ENCODE measurements at places on chromosomes 3 and 15.

- DNase-seq, result no peak
Measured at GRCh38 chr3:58434511-58434910, 879 bp upstream of the PDHB start.

DNA sequence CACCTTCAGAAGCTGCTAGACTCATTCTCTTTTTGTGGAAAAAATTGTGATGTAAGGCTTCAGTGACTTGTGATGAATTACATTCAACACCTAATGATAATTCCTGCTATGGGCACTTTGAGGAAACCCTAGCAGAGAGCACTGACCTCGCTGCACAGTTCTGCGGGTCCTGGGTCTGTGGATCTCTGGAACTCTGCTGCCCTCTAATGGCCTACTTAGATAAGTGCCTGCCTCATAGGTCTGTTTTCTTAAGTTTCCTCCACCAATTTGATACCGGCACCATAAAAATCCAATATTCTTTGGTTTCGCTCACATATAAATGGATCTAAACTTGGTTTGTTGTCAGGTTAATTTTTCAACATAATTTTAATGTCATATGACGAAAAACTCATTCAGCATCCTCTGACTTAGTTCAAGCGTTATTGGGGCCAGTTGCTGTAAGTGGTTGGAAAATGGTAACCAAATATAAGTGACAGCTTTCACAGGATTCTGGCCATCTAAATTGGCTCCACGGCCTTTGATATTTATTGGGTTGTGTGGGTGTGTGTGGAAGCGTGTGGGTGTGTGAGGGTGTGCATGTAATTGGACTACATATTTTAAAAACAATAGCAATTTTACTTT lies 10.4 kb downstream of the SLITRK3 start:
- no peak for DNase-seq

GRCh38 chr15:88484682-88485331 lies 17.3 kb downstream of the MRPS11 start:
- DNase-seq, result no peak

- DNase-seq, result no peak
Measured at GRCh38 chr3:128077202-128077624, 25.0 kb downstream of the SEC61A1 start.

GRCh38 chr15:24823473-24823872 lies 131.3 kb upstream of the SNRPN start:
- peak; percentile 62 for DNase-seq

- DNase-seq, result no peak
Measured at GRCh38 chr15:28125673-28126651, 26.8 kb upstream of the OCA2 start.

- no peak for DNase-seq
Measured at GRCh38 chr3:46843508-46843907, 19.7 kb downstream of the MYL3 start.

Data from nucleus accumbens (tissue), 56 donors.